Stimulated activated CD4-positive, alpha-beta T cell treated with anti-CD3 and anti-CD28 coated beads, Interleukin-1b, Interleukin-23, amount 100 ng/mL, for 1 hour (primary cell): ENCODE measurements at places on chromosomes 2 and 18.

- DNase-seq: no peak
These were observed 56.5 kb downstream of the TCF7L1 start for GRCh38 chr2:85189606-85190270.

DNA sequence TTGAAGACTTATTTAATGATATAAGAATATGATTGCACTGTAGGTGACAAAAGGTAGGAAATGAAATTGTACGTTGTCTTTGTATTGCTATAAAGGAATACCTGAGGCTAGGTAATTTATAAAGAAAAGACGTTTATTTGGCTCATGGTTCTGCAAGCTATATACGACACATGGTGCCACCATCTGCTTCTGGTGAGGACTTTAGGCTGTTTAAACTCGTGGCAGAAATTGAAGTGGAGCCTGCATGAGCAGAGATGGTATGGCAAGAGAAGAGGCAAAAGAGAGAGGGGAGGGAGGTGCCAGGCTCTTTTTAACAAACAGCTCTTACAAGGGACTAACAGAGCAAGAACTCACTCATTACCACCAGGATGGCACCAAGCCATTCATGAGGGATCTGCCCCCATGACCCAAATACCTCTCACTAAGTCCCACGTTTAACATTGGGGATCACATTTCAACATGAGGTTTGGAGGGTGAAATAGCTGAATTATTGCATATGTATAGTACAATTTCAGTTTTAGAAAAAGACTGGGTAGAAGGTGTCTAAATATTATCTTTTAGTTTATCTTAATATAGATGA lies 86.8 kb downstream of the GULP1 start:
- no peak for DNase-seq

GRCh38 chr2:124678043-124678442 lies 653.0 kb downstream of the CNTNAP5 start:
- no peak for DNase-seq

DNA sequence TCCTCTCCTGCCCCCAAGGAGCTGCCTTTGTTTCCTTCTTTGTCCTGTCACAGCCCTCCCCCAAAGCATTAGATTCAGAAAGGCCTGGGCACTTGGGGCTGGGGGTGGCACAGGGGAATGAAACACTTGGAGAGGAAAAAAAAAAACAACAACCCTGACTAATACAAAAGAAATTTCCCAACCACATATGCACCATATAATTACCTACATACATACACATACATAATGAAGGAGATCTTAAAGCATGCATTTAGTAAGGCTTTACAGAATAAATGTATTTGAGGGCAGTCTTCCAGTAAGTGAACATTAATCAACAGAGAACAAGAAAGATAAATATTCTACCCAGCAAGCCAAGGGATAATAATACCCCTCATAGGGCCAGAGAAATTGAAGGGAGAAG lies 70.0 kb upstream of the PPP1CB start:
- no peak for DNase-seq

DNA sequence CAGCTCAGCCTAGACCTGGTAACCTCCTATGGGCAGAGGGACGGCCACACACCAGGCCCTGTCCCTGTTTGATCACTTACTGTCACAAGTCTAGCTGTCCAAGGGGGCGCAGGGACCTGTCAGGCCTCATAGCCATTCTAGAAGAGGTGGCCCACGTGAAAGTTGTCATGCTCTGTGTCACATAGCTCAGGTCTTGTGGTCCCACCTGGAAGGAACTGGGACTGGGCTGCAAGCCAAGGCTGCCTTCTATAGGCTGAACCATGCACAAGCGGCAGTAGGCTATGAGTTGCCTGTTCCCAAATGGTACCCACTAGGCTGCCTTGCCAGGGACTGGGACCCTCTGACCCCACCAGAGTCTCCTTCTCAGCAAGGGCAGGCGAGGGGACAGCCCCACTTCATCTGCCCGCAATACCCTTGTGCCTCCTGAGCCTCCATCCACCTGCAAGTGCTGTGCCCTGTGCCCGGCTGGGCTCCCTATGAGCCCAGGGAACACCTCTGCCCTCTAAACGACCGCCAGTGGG lies 177.5 kb downstream of the ANAPC1 start:
- DNase-seq: no peak

DNA sequence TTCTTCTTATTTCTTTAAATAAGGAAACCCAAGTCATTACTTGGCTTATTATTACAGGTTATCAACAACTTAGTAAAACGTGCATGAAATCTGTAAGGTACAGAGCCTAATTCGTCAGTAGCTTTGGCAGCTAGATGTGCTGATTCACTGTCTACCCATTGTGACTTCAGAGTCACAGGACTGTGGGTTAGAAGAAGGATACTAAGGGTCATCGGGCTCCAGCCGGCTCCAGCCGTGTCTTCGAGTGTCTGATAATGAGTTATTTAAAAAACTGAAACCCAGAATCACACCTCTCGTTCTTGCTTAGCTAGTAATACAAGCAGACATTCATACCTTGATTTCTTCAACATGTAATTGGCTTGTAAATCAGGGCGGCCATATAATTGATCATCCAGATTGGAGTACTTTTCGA lies 170.5 kb downstream of the FMNL2 start:
- DNase-seq: no peak
